ENCODE measurements at places on chromosomes 3 and 15.

- no peak for DNase-seq
Measured at GRCh38 chr3:177547711-177548350, 350.5 kb upstream of the TBL1XR1 start.

DNA sequence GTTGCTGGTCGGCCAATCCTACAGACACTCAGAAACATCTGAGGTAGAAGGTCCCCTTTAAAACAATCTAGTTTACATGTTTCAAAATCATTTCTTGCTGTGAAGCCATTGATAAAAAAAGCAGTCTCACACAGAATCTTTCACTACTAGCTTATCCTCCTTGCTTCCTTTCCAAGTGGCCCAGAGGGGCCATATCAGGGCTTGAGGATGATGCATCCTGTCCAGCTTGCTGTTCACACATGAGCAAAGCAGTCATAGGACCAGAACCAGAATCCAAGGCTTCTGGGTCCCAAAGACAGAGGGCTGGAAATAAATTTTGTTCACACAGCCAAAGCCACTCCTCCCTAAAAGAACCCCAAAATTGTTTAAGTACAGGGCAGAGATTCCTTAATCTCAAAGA is 9.2 kb upstream of the LYZL4 start:
- no peak for DNase-seq

DNA sequence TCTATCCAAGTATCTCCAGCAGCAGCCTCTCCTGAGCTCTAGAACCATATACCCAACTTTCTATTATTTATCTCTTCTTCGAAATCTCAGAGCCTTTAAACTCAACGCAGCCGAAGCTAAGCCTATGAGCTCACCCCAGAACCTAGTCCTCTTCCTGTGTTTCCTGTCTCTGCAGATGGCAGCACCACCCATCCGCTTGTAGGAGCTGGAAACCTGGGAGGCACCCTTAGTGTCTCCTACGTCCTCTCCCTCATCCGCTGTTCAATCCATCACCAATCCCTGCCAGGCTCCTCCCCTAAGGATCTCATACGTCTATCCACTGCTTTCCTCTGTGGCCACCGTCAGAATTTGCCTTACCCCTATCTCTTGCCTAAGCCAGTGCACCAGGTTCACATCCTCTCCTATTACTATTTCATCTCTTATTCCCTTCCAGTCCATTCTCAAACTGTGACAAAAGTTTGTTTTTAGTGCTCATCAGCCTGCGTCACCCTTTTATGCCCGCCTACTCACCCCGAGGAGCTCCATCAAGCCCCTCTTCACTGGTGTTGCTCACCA is 9.6 kb downstream of the VGLL4 start:
- no peak for DNase-seq

DNA sequence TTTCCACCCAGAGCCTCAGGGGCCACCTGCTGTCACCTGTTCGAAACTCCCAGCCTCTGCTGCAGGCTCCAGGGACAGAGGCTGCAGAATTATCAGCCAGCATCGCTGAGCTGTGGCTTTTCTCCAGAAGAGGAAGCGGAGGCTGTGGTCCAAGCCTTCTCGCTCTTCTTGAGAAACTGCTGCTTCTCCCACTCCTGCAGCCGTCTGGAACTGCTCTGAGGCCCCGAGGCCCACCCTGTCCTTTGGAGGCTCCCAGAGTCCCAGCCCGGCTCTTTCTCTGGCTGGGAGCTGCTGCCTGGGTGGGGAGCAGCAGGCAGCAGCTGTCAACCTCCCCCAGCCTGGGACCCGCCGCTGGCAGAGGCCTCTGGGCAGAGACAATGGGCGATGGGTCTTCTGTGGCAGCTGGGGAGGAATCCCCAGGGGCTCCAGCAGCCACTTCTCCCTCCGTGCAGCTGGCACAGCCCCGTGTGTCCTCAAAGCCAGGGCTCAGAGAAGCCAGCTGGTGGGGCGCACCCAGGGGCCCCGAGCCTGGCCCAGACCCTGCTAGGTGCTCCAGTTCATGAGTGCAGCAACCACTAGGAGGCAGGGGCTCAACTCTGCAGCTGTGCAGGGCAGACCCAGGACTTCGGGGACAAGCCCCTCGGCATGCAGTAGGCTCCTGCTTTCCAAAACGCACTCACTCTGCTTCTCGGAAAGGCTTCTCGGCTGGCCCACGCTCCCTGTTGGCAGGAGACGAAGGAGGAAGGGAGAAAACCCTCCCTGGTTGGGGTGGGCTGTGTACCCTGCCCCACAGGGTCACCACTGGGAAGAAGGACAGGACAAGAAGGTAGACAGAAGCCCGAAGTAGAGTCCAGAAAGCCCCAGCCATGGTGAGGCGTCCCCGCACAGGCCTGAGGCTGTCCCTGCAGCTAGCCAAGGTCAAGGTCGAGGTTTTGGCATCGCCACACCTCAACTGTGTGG is 49.9 kb upstream of the FURIN start:
- no peak for DNase-seq

DNA sequence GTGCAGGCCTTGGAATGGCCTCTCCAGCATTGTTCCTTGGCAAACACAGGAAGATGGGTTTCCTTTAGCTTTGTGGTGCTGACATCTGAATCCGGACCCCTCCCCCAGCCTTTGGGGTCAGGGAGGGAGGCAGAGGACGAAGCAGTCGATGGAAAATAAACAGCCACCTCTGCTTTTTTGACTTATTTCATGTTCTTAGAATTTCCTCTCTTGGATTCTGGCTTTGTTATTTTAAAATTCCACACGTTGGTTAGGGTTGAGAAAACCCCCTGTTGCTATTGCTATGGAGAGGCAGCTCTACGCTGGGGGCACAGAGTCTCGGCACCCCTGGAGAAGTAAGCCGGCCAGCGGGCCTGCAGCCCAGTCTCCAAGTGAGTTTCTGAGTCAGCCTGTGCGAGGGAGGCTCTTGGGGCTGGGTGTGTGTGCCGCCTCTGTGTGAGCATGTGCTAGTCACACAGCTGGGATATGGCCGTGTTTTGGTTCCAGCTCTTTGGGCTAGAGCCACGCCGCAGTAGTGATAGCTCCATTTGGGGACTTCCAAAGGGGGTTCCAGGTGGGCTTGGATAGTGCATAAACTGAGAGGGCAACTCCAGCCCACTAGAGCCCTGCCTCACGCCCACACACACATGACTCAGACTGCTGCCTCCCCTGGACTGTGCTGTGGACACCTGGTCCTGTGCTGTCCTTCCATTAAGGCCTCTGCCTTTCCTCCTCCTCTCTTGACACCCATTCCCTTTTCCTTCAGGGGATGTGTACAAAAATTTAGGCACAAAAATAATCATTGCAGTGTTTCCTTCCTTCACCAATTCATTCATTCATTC is 58.8 kb downstream of the AMOTL2 start:
- DNase-seq: no peak

- no peak for DNase-seq
Measured at GRCh38 chr3:35296533-35296932, 342.8 kb upstream of the ARPP21 start.

- no peak for DNase-seq
Measured at GRCh38 chr3:46477756-46478155, 13.1 kb upstream of the LTF start.

- no peak for DNase-seq
Measured at GRCh38 chr3:46095307-46095706, 68.0 kb upstream of the XCR1 start.

- no peak for DNase-seq
Measured at GRCh38 chr3:60313951-60314461, 937.2 kb downstream of the FHIT start.

- DNase-seq: no peak
Measured at GRCh38 chr15:39323706-39324105, 257.2 kb upstream of the THBS1 start.

GRCh38 chr15:64246364-64247189 is 83.8 kb upstream of the PPIB start:
- no peak for DNase-seq

GRCh38 chr15:69855258-69856000 is 242.3 kb downstream of the TLE3 start:
- DNase-seq: no peak

GRCh38 chr3:176994891-176995781 is 202.1 kb downstream of the TBL1XR1 start:
- DNase-seq: no peak

- DNase-seq: no peak
Measured at GRCh38 chr3:46087871-46088270, 60.6 kb upstream of the XCR1 start.

- DNase-seq: no peak
Measured at GRCh38 chr3:64368257-64369020, 143.2 kb upstream of the PRICKLE2 start.

- DNase-seq: no peak
Measured at GRCh38 chr3:20236603-20237002, 50.6 kb upstream of the SGO1 start.

- DNase-seq: no peak
Measured at GRCh38 chr3:17639765-17640164, 102.7 kb downstream of the TBC1D5 start.

GRCh38 chr3:28109829-28110228 is 131.6 kb upstream of the CMC1 start:
- no peak for DNase-seq
